Tongue (tissue), 3 donors: ENCODE measurements at places on chromosomes 12 and 14. TPM values are rescaled to one million over a fixed set of nuclear protein-coding genes. Genes with fewer than 3 reads are reported as not detected.

DNA sequence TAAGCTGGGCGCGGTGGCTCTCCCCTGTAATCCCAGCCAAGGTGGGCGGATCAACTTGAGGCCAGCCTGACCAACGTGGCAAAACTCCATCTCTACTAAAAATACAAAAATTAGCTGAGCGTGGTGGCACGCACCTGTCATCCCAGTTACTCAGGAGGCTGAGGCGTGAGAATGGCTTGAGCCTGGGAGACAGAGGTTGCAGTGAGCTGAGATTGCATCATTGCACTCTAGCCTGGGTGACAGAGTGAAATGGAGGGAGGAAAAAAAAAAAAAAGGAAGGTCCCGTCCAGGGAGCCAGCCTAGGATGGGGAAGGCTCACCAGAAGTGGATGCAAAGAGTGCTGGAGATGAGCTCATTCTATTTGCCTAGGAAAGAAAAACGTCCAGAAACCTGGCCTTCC lies 1.9 kb upstream of the CD27 start:
- no peak for DNase-seq

GRCh38 chr12:30763053-30763452 lies 8.3 kb upstream of the CAPRIN2 start:
- DNase-seq = no peak

GRCh38 chr14:26104717-26105116 lies 493.1 kb downstream of the NOVA1 start:
- DNase-seq = no peak

- no peak for DNase-seq
Measured at GRCh38 chr12:92537290-92537960, 165.4 kb upstream of the PLEKHG7 start.

DNA sequence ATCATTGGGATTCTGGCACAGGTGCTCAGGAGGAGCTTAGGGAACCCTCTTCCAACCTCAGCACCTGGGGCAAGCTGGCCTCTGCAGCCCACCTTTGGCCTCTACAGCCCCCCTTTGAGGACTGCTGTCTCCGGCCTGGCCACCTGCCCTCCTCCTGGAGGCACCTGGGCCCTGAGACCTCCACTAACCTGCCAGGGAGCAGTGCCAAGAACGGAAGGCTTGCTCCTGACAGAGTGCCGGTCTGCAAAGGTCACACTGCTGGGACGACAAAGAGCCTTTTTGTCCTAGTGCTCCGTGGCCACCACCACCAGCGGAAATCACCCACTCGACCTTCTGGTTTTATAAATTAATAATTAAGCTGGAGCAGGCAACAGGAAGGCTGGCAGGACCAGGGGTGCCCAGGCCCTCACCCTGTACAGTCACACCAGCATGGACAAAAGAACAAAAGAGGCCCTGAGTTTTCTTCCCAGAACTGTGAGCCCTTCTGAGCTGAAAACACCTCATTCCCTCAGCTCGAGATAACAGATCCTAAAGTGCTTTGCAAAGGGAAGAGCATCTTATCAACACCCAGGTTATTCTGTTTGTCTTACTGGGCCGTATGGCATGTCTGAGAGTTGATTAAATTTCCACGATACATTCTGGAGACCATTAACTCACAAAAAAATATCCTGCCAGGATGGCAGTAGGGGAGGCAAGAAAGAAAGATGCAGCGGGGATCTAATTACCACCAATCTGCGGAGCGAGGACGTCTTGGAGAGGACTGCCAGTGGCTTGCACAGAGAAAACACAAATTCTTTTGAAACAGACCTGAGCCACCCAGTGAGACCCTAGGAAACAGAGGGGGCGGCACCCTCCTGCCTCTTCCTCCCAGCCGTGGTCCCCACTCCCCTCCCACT lies 8.2 kb downstream of the TESC start:
- no peak for DNase-seq

DNA sequence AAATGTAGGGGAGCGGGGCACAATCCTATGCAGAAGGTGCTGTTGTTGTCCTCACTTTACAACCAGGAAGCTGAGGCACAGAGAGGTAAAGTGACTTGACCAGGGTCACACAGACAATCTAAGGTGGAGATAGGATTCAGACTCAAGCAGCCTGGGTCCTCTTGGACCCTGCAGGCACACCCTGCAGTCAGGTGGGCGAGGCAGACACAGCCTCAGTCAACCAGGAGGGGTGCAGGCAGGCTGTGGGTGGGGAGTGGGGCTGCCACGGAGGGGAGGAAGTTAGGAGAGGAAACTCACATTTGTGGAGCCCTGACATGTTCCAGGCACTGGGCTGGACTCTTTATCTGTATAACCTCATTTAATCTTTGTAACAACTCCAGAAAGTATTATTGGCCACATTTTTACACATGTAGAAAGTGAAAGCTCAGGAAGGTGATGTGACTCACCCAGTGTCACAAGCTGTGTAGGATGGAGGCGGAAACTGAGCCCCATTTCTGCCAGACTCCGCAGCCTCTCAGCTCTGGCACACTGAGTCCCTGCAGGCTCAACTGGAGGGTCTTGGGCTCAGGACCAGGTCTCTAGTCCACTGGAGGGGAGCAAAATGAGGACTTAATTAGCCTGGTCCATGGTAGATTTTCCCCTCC lies 24.9 kb upstream of the CHGA start:
- no peak for DNase-seq

- no peak for DNase-seq
Measured at GRCh38 chr14:50260072-50260471, 28.7 kb upstream of the SOS2 start.

GRCh38 chr14:103445806-103446205 lies 60.6 kb downstream of the MARK3 start:
- no peak for DNase-seq

GRCh38 chr14:61746881-61747280 lies 15.3 kb upstream of the SNAPC1 start:
- no peak for DNase-seq

- no peak for DNase-seq
Measured at GRCh38 chr14:31992011-31992447, 85.1 kb upstream of the ARHGAP5 start.

DNA sequence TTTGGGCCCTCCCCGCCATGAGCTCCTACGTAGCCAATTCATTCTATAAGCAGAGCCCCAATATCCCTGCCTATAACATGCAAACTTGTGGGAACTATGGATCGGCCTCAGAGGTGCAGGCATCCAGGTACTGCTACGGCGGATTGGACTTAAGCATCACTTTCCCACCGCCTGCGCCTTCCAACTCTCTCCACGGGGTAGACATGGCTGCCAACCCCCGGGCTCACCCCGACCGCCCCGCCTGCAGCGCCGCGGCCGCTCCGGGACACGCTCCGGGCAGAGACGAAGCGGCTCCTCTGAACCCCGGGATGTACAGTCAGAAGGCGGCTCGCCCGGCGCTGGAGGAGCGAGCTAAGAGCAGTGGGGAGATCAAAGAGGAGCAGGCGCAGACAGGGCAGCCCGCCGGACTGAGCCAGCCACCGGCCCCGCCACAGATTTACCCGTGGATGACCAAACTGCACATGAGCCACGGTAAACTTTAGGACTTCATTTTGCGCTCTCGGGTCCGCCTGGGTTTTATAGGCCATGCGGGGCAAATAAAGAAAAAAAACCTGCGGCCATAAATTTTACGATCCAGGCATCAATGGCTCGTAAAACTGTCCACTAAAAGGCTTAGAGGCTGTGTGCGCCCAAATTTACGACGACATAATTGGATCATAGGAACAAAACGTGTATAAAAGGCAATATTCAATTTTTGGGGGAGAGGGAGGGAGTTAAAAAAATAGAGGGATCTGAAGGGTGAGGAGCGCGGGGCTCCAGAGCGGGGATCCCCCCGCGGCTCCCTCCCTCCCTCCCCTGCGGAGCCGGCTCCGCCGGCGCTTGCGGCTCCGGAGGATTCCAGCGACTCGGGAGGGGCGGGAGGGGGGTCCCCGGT lies 493 bp downstream of the HOXC5 start:
- DNase-seq = no peak

GRCh38 chr12:124502379-124502778 lies 65.0 kb downstream of the NCOR2 start:
- no peak for DNase-seq

DNA sequence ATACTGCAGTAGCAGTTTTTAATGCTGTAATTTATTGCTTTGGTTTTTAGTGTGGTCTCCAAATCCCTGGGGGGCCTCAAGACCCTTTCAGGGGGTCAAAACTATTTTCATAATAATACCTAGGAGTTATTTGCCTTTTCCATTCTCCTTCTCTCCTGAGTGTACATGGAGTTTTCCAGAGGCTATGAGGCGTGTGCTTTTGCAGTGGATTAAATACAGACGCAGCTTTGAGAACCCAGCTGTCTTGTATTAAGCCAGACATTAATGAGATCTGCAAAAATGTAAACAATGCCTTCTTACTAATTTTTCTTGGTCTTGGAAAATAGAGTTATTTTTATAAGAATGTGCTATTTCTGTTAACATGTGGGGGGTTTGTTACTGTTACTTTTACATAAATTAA lies 68.6 kb downstream of the SLC25A47 start:
- DNase-seq = peak; percentile 71

- no peak for DNase-seq
Measured at GRCh38 chr14:101024686-101025085, 121.2 kb upstream of the RTL1 start.

- DNase-seq = peak; percentile 57
Measured at GRCh38 chr14:64760146-64760755, 56.0 kb downstream of the PLEKHG3 start.

GRCh38 chr14:101223561-101224162 lies 320.1 kb upstream of the RTL1 start:
- no peak for DNase-seq

- DNase-seq = no peak
Measured at GRCh38 chr12:15648558-15648957, 140.6 kb downstream of the EPS8 start.

GRCh38 chr12:107236824-107237511 lies 143.6 kb upstream of the CRY1 start:
- peak; percentile 27 for DNase-seq

DNA sequence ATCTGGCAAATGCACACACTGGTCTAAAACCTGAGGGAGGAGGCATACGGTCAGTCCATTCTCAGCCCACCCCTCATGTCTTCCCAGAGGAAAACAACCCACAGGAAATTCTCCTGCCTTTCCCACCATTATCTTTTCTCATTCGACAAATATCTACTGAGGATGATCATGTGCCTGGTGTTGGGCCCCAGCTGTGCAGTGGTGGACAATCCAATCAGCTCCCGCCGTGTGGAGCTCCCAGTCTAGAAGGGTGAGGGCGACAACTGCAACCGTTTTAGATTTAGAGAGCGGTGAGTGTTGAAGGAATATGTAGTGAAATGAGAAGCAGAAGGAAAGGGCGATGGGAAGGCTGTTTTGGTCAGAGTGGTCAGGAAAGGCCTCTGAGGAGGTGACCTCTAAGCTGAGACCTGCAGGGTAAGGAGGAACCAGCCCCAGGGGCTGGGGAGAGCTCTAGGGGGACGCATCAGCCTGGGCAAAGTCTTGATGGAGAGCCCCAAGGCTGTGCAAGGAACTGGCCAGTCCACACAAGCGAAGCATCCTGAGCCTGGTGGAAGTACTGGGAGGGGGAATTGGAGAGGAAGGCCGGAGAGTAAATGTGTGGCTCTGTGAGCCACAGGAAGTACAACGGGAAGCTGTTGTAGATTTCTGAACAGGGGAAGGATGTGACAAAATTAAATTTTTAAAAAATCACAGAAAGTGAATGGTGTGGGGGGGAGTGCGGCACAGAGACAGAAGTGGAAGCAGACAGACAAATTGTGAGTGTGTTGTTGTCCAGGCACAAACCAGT lies 192.8 kb downstream of the NTF3 start:
- DNase-seq = no peak

DNA sequence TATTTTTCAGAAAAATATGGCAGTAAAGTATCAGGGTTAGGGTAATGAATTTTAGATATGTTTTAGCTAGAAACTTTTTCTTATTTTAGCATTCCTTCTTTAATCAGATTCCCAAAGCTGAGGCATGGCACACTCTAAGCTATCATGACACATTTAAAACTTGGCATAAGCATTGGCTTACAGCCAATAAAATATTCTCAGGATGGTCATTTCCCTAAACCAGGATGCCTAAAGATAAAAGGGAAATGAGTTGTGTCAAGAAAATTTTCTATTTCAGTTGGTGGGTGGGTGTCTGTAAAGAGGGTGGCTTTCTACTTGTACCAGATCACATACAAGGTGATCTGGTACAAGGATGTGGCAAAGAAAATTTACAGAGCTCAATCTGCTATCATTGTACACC lies 47.8 kb downstream of the PEBP1 start:
- peak; percentile 6 for DNase-seq

- no peak for DNase-seq
Measured at GRCh38 chr14:24311837-24312615, 724 bp downstream of the LTB4R start.

- DNase-seq = no peak
Measured at GRCh38 chr14:96978525-96979272, 181.5 kb downstream of the VRK1 start.

GRCh38 chr14:79516009-79516408 lies 695.3 kb downstream of the DIO2 start:
- DNase-seq = no peak

DNA sequence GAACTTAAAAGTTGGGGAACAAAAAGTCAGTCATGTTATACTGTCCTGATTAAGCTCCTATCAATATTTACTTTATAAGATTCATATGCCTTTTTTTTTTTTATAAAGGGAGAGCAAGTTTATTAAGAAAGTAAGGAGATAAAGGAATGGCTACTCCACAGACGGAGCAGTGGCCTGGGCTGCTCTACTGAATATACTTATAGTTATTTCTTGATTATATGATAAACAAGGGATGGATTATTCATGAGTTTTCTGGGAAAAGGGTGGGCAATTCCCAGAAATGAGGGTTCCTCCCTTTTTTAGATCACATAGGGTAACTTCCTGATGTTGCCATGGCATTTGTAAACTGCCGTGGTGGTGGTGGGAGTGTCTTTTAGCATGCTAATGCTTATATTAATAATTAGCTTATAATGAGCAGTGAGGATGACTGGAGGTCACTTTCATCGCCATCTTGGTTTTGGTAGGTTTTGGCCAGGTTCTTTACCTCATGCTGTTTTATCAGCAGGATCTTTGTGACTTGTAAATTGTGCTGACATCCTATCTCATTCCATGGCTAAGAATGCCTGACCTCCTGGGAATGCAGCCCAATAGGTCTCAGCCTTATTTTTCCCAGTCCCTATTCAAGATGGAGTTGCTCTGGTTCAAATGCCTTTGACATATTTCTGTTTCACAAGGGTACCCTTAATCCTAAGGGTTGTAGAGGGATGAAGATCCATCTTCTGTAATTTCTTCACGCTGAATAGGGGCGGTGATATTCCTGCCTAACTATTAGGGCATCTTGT lies 73.9 kb downstream of the OTOGL start:
- no peak for DNase-seq

The GUCY2C gene
- 0.21 TPM for total RNA-seq

The CCDC38 gene
- not detected for total RNA-seq

The GARIN6 gene
- not detected for total RNA-seq

The P2RX7 gene
- total RNA-seq = 2.3 TPM

The CD27 gene
- total RNA-seq = 0.31 TPM

The LRRC9 gene
- total RNA-seq = under 0.01 TPM

The HNF1A gene
- total RNA-seq = not detected

The LRRC10 gene
- total RNA-seq = not detected

The PROX2 gene
- total RNA-seq = not detected

The RTN1 gene
- 5.9 TPM for total RNA-seq

The BDKRB2 gene
- 9.1 TPM for total RNA-seq

The DLK1 gene
- 1,117 TPM for total RNA-seq
